Hematopoietic multipotent progenitor cell treated with erythropoietin and hydrocortisone succinate and interleukin-3 and kit ligand, for 8 days (in vitro differentiated cells): ENCODE measurements at places on chromosomes 11 and 22.

- peak; percentile 87 for DNase-seq
Observed at GRCh38 chr11:819129-819931, 616 bp downstream of the PNPLA2 start.

DNA sequence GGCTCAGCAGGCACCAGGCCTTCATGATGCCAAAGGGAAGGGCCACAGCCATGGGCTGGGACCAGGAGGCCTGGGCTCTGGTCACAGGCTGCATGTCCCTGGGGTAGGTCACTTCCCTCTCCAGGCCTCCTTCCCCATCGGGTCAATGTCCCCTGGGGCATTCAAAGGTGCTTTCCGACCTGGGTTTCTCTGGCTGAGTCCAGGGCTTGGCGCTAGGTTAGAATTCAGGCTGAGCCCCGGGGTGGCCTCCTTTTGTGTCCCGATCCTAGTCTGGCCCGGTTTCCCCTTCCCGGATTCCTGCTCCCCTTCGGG is 12.2 kb downstream of the MAFF start:
- no peak for DNase-seq

DNA sequence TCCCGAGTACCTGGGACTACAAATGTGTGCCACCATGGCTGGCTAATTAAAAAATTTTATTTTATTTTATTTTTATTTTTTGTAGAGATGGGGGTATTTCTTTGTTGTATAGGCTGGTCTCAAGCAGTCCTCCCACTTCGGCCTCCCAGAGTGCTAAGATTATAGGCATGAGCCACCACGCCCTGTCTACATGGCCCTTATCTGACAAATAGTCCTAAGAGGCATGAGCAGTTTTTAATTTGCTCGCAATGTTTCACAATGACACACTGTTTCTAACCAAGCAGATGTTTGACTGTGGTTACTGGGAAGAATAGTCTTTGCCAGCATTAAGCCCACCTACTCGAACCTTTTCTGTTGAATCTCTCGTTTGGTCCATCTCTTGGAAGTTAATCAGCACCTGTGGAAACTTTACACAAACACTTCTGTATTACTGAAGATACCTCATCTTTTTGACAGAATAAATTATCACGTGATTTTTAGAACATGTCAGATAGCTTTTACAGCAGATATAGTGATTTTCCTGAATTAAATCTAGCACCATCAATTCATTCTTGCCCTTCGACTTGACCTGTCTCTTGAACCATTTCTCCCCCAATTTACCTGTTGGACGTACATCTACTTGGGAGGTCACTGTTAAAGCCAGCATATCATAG is 71.4 kb downstream of the MTMR3 start:
- peak; percentile 86 for DNase-seq

GRCh38 chr11:117045196-117045595 is 53.0 kb downstream of the SIK3 start:
- no peak for DNase-seq

DNA sequence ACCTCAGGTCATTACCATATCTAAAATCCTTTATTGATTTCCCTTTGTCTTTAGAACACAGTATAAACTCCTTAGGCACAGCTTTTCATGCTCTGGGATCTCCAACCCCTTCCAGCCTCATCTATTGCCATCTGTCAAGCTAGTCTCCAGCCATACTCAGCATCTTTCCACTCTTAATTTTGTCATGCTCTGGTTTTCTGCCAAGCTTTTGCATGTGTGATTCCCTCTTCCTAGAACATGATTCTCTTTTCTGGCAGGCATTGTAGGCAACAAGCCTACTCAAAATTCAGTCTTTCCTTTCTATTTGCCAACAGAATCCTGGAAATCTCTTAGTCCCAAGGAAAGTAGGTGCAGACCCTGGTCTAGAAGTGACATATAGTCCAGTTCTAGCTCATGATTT is 35.5 kb upstream of the SLC6A5 start:
- no peak for DNase-seq

DNA sequence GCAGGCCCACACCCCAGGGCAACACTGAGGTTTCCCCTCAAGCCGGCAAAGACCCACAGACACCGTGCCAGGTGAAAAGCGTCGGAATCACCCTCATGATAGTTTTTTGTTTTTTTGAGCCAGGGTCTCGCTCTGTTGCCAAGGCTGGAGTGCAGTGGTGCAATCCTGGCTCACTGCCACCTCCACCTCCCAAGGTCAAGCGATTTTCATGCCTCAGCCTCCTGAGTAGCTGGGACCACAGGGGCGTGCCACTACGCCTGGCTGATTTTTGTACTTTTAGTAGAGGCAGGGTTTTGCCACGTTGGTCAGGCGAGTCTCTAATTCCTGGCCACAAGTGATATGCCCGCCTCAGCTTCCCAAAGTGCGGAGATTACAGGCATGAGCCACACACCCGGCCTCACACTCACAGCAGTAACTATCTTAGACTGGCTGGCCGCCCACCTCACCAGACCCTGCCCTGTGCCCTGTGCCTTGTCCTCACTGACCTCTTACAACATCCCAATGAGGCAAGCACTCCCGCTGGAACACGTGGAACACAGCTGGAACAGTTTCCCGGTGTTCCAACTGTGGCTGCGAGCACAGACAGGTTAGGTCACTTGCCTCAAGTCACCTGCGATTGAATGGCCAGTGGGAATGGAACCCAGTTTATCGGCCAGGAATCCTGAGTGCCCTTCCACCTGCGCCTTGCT is 21.1 kb downstream of the LRRC10B start:
- DNase-seq = no peak

DNA sequence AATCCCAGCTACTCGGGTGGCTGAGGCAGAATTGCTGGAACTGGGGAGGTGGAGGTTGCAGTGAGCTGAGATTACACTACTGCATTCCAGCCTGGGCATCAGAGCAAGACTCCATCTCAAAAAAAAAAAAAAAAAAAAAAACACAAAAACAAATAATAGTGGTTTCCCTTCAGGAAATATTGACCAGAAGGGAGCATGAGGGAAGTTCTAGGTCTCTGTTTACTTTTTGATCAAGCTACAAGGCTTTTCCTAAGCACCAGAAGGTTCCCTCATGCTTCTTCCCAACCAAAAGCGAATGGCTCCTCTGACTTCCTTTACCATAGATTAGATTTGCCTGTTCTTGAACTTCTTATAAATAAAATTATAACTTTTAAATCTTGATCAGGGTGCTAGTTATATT is 18.3 kb downstream of the MYO18B start:
- DNase-seq = no peak

DNA sequence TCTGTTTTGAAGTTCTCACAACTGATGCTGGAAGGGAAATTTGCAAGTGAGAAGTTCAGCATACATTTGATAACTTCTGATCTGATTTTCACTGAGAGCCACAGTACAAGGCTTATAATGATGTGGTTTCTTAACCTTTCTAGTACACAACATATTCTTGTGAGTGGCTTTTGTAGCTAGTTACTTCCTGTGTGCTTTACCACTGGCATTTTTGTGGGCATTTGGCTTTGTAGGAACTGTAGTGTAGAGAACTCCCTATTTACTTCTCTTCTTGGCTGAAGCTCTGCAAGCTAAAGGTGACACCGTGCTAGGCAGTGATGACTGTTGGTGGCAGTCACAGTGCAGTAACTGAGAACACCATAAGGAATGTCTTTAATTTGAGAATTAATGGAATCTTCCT is 14.9 kb downstream of the USP47 start:
- no peak for DNase-seq

DNA sequence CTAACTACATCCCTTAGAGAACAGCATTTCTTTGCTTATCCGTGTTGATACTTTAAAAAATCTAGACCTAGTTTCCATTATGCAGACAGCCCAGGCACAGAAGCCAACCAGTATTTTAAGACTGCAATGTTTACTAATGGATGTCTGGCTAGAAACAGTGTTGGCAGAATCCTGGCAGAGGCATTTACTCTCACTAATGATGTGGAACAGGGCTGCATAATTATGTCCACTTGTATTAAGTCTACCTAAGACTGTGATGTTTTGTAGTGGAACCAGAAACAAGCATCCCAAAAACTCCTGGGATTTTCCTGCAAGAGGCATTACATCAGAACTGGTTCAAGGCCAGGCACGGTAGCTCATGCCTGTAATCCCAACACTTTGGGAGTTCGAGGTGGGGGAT is 50.2 kb upstream of the PICALM start:
- DNase-seq = no peak

DNA sequence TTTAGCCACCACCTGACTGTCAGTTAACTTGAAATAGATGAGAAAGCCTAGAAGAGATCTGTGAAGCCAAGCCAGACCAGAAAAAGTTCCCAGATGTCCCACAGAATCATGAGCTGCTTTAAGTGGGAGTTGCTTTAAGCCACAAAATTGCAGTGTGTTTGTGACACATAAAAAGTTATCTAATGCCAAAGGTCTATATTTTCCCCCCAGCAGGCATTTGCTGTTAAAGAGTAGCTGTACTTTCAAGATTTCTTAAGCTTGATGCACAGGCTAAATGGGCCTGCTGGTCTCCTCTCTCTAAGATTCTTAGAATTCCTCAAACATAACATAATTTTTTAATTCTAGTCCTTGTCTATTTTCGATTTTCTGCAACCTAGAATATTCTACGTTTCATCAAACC is 825.7 kb downstream of the FAM181B start:
- DNase-seq = no peak

- DNase-seq = peak; percentile 11
Observed at GRCh38 chr11:129375751-129376657, at the start of gene BARX2. Gene BARX2, plus strand, starts transcription at chr11:129375848. Its CDS starts 188 bp downstream, at chr11:129376036.

GRCh38 chr22:17637490-17638181 is 921 bp upstream of the BCL2L13 start:
- DNase-seq = no peak

- no peak for DNase-seq
Observed at GRCh38 chr22:17926516-17926915, 97.8 kb downstream of the MICAL3 start.

DNA sequence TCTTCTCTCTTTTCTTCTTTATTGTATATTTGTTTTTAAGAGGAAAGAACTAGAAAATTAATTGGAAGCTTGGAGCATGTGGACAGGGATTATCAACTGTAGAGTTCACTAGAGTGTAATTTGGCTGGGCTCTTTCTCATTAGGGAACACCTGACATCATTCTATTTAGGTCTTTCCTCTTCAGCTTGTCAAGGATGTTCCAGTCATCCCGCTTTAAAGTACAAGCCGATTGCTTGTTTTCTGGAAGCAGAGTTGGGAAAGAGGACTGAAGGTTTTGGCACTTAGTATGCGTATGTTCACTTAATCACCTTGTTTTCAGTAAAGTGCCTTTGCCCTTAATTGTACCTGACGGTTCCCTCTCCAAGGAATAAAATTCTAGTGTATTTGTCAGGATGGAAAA is 111.6 kb downstream of the WNT11 start:
- DNase-seq = no peak

- DNase-seq = no peak
Observed at GRCh38 chr11:45362636-45363035, 76.5 kb upstream of the SYT13 start.

- DNase-seq = no peak
Observed at GRCh38 chr11:58609723-58610122, 12.7 kb upstream of the CNTF start.

DNA sequence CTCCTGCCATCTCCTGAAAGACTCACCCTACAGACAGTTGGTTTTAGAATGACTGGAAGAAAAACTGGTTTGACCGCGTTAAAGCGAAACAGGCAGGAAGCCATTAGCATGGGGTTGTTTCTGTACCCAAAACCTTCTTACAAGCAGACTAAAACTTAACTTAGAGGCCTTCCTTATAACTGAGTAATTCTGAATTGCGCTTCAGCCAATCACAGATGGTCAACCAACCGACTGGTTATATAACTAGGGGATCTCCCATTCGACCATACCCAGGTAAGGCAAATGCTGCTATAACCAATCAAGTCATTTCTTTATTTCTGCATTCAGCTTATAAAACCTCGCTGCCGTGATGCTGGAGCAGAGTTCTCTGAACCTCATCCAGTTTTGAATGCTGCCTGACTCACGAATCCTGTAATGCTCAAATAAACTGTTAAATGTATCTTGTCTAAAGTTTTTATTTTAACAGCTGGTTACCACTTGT is 87.8 kb upstream of the DRD2 start:
- DNase-seq = no peak

- no peak for DNase-seq
Observed at GRCh38 chr11:94895971-94896370, 77.4 kb downstream of the CWC15 start.

GRCh38 chr11:76253416-76253815 is 47.1 kb upstream of the WNT11 start:
- no peak for DNase-seq

DNA sequence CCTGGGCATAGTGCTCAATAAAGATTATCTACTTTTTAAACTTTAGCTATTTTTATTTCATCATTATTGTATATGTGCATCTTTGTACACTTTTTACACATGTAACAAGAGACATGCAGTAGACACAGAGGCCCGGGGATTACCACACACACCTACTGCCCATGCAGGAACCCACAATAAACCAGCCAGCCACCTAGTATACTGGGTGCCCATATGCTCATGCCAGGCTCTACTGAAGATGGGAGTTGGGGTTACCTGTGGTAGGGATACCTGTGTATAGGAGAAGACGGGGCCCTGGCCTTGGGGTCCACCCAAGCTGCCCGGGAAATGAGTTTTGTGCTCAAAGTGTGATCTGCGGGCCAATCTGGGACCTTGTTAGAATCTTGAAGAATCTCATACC is 31.2 kb upstream of the P2RY2 start:
- DNase-seq = no peak

DNA sequence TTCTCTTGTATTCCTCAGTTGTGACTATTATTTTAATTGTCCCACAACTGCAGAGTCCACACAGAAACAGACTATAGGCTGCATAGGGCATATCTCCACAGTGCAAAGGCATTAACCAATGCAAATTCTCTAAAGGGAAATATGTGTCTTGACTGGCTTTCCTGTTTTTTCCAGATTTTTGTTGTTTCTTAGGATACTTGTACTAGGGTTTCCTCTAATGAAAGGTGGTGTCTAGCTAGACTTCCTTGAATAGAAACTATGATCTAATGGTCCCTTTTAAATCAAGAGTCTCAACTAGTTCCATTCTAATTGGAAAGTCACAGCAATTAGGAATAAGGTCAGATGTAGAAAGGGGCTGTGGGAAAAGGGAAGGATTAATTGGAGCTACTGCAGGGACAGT is 37.6 kb downstream of the SLC36A4 start:
- no peak for DNase-seq

DNA sequence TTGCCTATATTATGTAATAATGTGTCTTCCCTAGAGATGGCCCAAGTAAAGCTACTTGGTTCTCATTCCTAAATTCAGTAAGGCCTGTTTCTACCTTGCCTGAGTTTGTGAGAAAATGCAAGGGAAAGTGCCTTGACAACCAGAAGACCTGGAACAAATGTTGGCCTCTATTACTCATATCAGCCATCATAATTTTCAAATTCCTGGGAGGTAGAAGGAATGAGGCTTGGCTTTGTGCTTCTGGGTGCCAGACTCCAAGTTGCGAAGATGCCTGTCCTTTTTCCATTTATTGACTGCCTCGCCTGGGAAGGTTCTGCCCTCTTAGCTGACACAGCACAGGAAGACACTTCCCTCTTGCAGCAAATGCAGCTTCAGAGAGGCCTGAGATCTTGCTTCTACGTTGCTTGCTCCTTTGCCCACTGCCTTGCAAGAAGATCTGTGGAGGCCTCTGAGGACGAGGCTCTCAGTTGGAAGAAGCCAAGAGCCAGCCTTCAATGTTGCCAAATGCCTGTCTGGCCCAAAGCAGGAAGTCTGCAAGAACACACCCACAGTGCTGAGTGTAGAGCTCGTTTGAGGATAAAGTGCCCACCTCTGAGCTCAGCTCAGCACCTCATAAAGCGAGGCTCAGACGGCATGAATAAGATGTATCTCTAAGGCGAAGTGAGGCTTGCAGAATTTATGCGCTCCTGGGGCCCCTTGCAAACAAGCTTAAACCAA is 120.1 kb downstream of the GALNT18 start:
- DNase-seq = no peak

- peak; percentile 76 for DNase-seq
Observed at GRCh38 chr11:75595429-75595828, 33.4 kb downstream of the SERPINH1 start.
